Activated CD8-positive, alpha-beta memory T cell treated with anti-CD3 and anti-CD28 coated beads, Interleukin-2, amount 10 ng/mL, durations not matched to agents 7 days and 5 days (primary cell): ENCODE measurements at places on chromosomes 7 and 10. TPM values are rescaled to one million over a fixed set of nuclear protein-coding genes. Genes with fewer than 3 reads are reported as not detected.

Gene LIMK1
- 44.8 TPM for total RNA-seq

GRCh38 chr10:122307669-122308416 lies 36.7 kb downstream of the BTBD16 start:
- DNase-seq: no peak

Gene MRLN
- total RNA-seq: not detected

Gene SEC61G
- 105 TPM for total RNA-seq

DNA sequence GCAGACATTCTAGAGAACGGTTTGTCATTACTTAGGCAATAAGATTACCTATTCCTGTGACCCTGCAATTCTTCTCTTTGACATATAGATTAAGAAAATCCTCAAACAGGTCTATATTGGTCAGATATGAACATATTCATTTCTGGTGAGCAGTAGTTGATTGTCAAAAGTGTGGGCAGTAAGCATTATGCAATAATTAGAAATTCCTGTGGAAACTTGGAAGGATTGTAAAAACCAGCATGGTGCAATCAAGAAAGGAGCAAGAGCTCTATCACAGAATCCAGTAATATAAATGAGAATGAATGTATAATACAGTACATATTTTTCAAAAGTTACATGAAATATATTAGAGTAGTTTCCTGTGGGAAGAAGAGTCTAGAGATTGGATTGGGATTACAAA lies 406.5 kb downstream of the SUGCT start:
- no peak for DNase-seq

DNA sequence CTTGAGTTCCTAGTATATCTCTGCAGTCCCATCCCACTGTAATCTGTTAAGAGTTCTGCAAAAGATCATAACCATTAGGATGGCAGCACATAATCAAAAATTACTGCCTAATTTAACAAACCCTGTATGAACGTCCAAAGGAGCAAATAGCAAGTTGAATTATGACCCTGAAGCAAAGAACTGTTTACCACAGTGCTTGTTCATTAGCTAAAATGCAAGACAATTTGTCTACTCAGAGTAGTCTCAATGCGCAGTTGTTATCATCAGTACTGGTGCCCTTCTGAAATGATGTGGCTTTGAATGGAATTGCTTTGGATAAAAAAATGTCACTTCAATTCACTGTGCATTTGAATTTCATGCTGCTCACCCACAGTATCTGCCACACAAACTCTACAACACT lies 817.0 kb downstream of the SORCS1 start:
- no peak for DNase-seq

Gene GJD4
- total RNA-seq: not detected

Gene TRDMT1
- 9.2 TPM for total RNA-seq

Gene JAKMIP3
- 0.38 TPM for total RNA-seq

Gene NRP1
- 2.0 TPM for total RNA-seq

Gene CDC14C
- total RNA-seq: not detected

GRCh38 chr10:28880683-28880950 lies 203.3 kb downstream of the BAMBI start:
- DNase-seq: no peak

Gene KAZALD1
- total RNA-seq: not detected
